ENCODE measurements at places on chromosomes 4 and X.
A peak's percentile ranks its signal among the peaks of the same experiment; 100 is the strongest.

GRCh38 chrX:152958047-152958446 is 35.9 kb downstream of the PNMA5 start:
- no peak for DNase-seq

DNA sequence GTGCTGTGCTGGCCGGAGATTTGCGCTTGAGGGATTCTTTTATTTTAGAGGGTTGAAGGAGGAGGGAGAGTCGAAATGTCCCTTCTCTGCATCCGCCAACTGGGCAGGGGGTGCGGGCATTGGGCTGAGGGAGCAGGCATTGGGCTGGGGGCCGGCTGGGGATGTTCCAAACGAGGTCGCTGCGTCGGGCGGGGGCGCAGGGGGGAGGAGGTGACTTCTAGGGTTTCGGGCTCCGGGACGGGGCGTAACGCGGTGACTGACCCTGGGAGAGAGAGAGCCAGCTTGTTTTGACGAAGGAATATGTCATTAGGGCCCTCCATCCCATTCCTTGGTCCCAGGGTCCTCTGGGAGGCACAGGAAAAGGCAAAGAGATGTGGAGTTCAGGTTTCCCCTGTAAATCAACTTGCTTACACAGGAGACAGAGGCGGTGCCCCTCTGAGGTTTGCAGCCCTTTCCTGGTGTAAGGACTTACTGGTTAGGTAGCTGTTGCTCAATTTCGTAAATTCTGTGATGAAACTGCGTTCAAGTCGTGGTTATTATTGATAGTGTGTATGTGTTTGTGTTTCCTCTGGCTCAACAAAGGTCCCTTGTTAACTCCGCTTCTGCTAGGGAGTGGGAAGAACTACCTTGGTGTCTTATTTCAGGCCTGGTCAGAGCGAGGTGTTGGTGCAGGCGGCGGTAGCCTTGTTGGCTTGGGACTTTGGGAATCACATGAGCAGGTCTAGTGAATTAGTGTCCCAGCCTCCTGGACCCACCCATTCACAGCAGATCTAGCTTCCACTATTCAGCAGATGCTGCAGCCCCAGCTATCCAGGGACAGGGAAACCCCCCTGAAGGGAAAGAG is 716 bp downstream of the FHIP1A start:
- DNase-seq, result peak; percentile 79

DNA sequence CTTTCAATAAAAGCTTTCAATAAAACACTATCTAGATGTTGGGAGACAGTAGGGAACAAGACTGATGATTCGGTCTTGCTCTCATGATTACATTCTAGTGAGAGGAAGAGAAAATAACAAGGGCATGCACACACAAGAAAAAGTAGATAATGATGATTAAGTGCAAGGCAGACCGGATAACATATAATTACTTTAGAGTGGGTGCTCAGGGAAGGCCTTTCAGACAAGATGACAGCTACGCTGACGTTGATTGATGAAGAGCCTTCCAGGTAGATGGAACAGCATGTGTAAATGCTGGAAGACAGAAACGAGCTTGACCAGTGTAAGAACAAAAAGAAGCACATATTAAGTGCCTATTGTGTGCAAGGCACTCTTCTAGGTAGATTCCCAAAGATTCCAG is 43.4 kb downstream of the TXK start:
- no peak for DNase-seq

- no peak for DNase-seq
Measured at GRCh38 chrX:44063606-44064005, 90.4 kb upstream of the NDP start.

GRCh38 chrX:96721354-96721753 is 36.7 kb downstream of the DIAPH2 start:
- no peak for DNase-seq

GRCh38 chrX:69031181-69031580 is 134.1 kb downstream of the PJA1 start:
- DNase-seq, result no peak

- DNase-seq, result no peak
Measured at GRCh38 chr4:168708108-168708507, 211.3 kb downstream of the PALLD start.

DNA sequence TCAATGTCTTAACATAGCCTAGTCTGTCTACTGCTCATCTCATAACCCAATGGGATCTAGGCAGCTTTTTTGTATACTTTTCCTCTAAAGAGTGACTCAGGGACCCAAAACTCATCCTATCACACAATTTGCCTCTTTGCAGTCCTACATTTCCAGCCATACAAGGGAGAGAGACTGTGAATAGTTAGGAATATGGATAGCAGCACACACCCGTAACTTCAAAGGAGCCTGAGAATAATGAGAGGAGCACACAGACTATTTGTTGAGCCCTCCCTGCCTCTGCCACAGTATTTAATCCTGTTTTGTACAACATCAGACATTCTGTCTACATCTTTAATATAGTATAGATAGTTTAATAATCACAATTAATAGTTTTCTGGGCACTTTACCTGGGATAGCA is 83.2 kb downstream of the AREG start:
- no peak for DNase-seq

DNA sequence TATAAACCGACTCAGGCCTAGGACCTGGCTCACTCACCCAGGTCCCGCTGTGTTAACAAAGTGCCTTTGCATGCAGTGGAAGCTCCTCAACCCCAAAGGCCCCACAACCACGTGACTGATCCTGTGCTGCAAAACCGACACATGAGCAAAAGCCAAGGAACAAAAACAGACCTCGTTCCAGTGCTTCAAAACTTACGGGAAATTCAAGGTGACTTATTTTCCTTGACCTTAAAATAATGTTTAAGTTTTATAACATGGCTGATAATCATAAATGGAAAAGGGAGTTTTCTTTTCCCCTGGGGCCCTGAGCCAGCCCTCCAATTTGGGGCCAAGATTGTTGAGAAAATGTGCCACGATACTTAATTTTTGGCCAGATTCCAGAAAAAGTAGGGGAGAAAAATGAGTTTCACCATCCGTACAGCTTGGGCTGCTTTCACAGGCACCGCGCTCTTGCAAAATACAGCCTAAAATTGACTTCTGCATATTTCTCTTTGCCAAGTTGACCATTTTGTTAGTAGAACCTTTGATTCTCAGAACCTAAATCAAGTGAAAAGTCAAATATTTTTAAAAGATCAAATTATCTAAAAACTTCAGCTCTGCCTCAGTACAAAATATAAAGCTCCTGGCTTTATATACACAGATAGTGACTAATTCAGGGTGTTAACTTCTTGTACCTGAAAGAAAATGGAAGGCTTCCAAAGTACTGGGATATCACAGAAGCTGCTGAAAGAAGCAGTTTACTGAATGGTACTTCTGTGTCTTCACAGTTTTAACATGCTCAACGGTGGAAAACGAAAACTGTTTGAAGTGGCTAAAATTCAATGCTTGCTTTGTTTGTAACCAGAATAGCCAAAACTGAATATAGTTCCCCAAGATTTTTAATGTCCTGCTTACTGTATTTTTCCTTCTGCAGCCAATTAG is 93.8 kb downstream of the APBB2 start:
- peak; percentile 19 for DNase-seq

GRCh38 chr4:56906489-56907393 is 959 bp upstream of the REST start:
- no peak for DNase-seq

DNA sequence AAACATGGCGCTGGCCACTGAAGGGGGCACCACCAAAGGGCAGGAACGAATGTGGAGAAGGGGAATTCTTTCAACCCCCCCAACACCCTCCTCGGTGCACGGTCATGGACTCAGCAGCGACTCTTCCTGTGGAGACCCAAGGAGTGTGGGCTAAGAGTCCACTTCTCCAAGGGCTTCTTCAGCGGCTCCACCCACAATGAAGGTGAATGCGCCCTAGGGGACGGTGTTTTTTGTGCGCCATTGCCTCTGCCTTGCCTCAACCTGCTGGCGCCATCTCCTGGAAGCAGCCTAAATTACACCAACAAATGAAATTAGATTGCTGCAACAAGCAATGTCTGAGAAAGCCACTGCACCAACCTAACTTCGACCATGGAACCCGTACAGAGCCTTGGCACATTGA is 169.2 kb upstream of the MAGEB18 start:
- peak; percentile 0 for DNase-seq

Measured in cerebellar cortex (tissue), 1 donor.